ENCODE measurements at places on chromosomes 11 and 22.
A peak's percentile ranks its signal among the peaks of the same experiment; 100 is the strongest.

DNA sequence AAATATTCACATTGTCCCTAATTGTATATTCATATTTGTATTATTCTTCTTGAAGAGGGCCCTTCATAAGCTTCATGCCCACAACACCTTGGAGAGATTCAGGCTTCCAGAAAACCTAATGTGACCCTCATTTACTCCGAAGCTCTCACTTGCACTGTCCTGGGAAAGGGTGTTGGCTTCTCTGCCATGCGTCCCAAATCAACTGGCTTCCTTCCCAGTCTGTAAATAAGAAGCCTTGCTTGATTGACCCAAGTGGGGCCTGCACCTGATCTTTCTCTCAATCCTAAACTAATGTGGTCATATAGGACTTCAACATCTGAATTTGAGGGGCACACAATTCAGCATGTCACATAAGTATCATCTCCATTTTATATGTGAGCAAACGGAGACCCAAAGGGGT is 40.5 kb upstream of the ZBTB16 start:
- DNase-seq: no peak

- no peak for DNase-seq
These were observed 3.6 kb downstream of the C11orf68 start for GRCh38 chr11:65915101-65915820.

- no peak for DNase-seq
These were observed 15.4 kb downstream of the CARS1 start for GRCh38 chr11:3041699-3042441.

GRCh38 chr11:107719557-107720302 is 7.9 kb upstream of the SLN start:
- no peak for DNase-seq

- DNase-seq: no peak
These were observed 49.4 kb downstream of the MAML2 start for GRCh38 chr11:96293598-96294021.

DNA sequence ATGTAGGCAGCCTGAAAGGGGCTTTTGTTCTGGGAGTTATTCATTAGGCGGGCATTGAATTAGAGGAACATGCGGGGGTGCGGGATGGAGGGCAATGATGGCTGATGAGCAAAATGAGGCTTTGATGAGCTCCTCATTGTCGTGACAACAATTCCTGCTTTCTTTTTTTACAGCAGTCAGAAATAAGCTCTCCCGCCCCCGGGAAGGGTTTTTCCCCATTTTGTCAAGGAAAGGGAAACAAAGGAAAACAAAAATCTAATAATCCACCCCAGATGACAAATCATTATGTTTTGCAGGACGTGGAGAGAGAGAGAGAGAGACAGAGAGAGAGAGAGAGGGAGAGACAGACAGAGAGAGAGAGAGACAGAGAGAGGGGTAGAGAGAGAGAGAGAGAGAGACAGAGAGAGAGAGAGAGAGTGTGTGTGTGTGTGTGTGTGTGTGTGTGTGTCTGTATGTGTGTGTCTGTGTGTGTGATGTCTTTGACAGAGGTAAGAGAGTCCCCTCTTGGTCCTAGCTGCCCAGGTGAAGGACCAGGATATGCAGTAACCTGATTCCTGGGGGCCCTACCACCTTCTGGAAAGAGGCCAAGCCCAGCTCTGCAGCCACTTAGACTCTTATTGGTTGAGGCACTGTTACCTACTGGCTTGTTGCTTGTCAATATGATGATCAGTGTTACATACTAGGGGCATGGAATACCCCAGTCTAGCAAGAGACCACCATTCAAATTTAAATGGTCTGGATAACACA is 46.7 kb upstream of the PARVA start:
- DNase-seq: no peak

DNA sequence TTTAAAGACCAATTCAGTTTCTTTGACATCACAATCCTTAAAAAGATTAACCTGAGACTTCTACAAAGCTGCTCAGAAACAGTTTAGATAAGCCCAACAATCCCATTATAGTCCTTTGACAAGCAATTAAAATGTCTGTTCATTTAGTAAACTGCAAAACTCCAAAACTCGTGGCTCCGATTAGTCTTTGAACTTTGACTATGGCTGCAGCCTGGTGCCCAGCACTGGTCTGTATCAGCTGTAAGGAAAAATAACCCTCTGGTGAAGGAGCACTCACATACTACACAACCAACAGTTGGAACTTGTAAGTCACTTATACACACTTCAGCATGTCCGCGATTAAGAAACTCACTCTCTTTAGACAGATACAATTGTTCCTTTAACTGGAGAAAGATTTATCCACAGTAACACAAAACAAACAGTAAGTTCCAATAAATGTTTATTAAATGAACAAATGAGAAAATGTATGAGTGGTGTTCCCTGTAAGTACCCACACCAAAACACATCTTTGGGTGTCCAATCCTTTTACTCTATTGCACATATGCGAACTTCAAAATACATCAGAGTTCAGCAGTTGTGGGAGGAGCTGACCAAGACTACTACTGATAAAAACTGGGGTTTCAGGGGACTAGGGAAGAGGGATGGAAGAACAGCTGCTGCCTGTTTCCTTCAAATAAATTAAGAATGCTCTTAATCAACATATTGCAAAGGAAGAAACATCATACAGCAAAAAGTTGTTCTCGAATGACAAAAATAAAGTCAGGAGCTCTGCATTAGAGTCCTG is 36.4 kb downstream of the PITPNB start:
- DNase-seq: no peak

DNA sequence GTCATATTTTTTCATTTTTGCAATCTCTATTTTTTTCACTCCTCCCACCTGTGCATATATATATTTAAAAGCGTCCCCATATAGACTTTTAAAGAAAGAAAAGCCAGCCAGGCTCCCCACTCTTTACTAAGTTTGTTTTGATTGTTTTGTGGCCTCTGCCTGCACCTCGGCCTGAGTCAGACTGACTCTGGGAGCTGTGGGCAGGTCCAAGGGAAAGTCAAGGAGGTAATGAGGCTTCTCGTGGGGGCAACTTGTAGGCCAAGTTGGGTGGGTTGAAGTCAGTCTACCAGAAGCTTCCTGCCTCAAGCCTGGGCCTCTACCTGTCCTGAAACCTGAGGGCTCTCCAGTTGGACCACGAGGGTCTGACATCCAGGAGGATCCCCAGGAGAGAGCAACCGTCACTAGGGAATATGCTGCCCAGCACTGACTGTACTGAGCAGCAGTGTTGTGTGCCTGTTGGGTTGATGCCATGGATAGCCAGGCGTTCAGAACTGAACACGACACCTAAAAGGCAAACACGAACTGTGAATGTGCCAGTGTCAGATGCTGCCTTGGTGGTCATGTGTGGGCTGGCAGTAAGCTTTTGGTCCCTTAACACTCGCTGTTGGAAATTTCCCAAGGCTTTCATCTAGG is 58.8 kb downstream of the BMAL1 start:
- DNase-seq: no peak

- no peak for DNase-seq
These were observed 877.1 kb upstream of the CNTN5 start for GRCh38 chr11:98143661-98144060.

- no peak for DNase-seq
These were observed 669 bp downstream of the RPL27A start for GRCh38 chr11:8683115-8683807.

GRCh38 chr11:10012068-10012467 is 282.0 kb downstream of the SBF2 start:
- no peak for DNase-seq

DNA sequence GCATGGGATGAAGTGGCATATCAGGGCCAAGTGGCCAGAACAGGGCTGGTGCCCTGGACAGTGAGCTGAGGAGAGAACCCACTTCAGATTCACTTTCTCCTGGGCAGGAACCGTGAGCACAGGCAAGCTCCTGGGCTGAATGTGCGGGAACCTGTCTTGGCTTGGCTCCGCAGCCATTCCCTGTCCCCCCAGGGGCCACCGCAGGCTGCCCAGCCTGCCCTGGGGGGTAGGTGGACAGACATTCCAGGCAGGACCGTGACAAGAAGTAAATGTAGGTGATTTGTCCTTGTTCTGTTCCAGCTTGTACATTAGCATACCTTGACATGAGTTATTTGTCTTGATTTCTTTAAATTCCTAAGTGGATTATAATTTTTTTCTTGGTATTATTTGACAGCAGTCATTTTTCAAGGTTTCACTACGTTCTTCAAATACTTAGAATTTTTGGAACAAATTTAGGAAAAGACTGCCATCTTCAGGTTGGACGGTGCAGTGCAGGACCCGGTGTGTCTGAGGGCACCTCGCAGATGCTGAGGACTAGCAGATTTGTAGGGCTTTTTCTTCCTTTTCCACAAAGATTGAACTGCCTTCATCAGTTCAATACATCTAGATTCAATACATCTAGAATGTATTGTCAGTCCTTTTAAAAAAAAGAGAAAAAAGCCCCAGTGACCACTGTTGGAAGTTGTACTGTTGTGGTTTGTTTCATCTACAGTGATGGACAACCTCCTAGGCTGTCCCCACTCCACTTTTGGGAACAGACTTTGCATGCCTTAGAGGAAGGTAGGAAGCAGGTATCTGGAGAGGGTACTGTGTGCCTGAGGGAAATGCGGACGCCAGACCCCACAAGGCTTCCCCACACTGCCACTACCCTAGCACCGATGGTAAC is 115.1 kb upstream of the RASSF10 start:
- DNase-seq: peak; percentile 39

All from HepG2 (cell line).